ENCODE measurements at places on chromosomes 3 and 15.
A peak's percentile ranks its signal among the peaks of the same experiment; 100 is the strongest.

DNA sequence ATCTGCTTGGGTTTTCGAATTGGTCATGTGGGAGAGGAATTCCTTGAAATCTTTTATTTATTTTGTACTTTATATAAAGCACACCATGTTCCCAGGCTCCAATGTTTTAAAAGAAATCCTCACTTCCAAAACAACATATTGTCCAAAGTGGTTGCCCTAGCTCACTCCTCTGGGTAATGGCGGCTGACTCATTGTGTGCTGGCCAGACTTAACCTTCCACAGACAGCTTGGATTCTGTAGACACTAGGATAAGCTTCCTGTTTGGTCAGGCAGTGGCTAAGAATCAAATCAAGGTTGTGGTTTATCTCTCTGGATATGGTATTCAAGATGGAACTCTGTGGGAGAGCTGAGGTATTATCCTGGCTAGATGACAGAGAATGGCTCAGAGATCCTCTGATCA is 55.8 kb upstream of the FAM98B start:
- no peak for DNase-seq

GRCh38 chr3:4162096-4162495 is 141.1 kb upstream of the SETMAR start:
- DNase-seq, result no peak

DNA sequence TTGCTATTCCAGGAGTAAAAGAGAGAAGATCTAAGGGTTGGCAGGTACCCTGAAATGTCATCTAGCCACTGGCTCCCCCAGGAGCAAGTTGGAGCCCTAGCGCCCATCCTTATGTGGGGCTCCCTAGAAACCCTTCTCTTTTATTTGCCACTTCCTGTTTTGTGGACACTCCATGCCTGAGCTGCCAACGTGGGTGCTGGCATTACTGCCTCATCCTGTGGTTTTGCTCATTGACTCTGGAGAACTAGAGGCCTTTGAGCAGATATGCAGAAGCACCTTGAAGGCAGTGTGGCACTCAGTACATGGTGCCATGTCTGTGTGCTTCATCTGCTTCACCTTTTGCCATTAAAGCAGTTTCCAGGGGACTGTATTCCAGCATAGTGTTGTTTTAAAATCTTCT is 8.1 kb downstream of the EDEM1 start:
- peak; percentile 14 for DNase-seq

GRCh38 chr3:146390957-146391356 is 78.4 kb downstream of the PLSCR2 start:
- no peak for DNase-seq

DNA sequence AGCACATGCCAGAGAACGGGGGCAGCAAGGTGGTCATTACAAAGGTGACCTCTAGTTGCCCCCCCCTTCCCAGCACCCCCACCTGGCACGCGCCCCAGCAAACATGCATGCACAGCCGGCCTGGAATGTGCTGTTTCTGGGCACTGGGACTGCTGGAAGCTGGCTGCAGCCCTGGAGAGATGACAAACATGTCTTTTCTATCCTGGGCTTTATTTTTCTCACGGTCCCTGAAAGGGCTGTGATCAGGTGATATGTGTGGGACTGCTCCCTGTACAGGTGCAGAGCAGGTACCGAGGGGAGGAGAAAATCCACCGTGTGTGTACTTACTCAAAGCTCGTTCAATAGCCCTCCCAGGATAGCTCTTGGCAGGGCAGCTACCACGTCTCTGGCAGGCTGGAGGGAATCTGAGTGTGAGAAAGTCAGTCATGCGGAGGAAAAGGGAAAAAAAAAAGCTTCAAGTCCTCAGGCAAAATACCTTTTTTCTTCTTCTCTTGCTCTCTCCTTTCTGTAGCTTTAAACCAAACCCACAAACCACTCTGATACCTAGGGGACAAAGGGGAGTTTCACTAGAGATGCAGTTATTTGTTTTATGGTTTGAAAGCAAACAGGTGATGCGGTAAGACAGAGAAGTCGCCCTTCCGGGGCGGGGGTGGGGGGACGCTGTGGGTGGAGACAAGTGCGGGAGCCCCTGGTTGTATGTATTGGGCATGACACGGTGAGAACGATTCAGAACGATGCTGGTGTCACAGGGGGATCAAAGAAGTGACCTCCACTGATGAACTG is 5.0 kb upstream of the HES1 start:
- peak; percentile 88 for DNase-seq

- no peak for DNase-seq
Observed at GRCh38 chr15:57223345-57223744, 153.0 kb upstream of the CGNL1 start.

GRCh38 chr3:128006061-128007032 is 45.9 kb upstream of the SEC61A1 start:
- no peak for DNase-seq

- no peak for DNase-seq
Observed at GRCh38 chr15:31049682-31050615, 51.6 kb downstream of the TRPM1 start.

- DNase-seq, result no peak
Observed at GRCh38 chr3:123723070-123723469, 138.2 kb upstream of the HACD2 start.

DNA sequence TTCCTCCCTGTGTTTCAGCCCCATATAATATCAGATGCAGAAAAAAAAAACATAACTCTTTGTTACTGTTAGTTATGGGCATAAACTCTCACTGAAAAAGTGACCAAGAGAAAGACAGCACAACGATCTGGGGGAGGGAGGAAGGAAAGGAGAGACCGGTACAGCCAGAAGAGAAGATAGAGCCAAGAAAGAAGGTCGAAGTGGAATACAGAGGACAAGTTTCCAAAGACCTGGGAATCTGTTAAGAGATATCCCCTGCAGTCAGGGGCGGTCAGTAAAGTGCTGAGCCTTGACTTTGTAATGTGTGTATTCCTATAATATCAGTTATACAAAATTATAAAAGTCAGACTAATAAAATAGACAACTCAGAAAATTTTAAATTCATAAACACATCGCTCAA is 3.3 kb downstream of the ALDH1A2 start:
- no peak for DNase-seq

DNA sequence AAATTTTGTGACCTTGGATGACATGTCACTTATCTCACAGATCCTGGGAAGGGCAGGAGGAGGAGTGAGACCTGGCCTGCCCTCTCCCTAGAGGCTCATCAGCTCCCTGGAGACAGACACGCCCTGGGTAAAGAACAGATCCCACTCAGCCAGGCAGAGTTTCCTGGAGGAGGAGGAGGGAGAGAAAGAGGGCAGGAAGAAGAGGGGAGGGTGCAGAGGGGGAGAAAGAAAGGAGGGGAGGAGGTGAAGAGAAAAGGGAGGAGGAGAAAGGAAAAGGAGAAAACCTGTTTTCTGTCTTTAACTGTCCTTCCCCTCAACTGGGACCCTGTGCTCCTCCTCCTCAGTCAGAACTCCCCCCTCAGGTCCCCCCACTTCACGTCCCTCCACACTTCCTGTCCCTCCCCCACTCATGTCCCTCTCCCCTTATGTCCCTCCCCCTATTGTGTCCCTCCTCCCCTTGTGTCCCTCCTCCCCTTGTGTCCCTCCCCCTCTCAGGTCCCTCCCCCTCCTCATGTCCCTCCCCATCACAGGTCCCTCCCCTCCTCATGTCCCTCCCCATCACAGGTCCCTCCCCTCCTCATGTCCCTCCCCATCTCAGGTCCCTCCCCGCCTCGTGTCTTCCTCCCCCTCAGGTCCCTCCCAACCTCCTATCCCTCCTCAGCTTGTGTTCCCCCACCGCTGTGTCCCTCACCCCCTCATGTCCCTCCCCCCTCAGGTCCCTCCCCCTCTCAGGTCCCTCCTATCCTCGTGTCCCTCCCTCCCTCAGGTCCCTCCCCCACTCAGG is 52.3 kb upstream of the CGNL1 start:
- DNase-seq, result peak; percentile 93

- no peak for DNase-seq
Observed at GRCh38 chr3:52721002-52721729, 15.3 kb downstream of the SPCS1 start.

- DNase-seq, result no peak
Observed at GRCh38 chr3:133092681-133093080, 54.5 kb downstream of the TMEM108 start.

DNA sequence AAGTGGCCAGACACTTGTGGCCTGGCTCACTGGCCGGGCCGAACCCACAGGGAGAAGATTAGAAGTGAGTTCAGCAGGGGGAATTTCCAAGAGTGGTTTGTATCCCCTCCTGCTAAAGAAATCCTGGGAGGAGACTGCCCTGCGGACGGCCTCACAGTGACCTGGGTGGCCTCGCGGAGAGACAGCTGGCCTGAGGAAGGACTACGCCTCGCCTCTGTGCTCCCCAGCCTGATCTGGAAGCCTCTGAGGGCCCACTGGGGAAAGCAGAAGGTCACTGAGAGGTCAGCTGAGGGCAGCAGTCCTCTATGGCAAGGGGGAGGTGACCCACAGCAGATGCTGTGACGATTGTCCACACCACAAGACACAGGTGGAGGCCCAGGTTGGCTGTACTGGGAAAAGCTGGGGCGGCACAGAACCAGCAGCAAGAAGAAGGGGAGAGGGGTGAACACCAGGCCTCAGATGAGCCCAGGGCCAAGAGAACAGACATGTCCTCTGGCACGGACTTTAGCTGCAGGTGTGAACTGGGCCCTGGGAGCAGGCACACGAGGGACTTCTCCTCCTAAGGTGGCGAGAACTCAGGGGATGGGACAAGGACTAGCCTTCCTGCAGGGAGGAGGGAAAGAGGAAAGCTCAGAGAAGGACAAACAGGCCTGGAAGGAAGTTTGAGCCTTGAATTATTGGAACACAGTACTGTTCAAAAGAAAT is 37.2 kb upstream of the DLG1 start:
- DNase-seq, result no peak

DNA sequence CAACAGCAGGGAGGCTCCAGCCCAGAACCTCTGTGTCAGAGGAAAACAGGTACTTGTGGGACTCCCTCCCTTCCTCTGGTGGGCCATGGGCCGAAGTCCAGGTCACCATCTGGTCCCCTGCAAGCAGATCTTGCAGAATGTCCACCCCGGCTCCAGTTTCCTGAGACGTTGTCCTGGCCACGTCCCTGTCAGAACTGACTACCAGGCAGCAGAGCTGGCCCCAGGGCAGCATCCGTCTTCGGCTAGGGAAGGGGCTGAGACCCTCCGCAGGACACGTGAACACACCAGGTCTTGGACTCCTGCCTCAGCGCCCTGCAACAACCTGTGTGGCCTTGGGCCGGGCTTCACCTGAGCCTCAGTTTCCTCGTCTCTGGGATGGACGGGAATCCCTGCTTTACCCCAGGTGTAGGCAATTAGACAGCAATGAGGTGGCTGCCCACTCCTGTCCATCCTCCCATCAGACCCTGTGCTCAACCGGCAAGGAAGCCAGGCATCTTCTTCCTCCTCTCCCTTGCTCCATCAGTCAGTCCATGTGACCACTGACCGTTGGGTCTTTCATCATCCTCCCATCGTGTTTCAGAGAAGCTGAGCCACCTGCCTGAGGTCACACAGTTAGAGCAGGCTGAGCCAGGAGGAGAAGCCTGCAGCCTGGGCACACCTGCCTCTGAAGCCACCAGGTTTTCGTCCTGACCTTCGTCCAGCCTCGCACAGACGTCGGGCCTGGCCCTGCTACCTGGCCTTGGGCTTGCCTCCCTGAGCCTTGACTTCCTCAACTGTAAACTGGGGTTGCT is 8.9 kb upstream of the PRKCD start:
- DNase-seq, result no peak

- no peak for DNase-seq
Observed at GRCh38 chr3:48467110-48467454, 20.5 kb downstream of the ATRIP start.

DNA sequence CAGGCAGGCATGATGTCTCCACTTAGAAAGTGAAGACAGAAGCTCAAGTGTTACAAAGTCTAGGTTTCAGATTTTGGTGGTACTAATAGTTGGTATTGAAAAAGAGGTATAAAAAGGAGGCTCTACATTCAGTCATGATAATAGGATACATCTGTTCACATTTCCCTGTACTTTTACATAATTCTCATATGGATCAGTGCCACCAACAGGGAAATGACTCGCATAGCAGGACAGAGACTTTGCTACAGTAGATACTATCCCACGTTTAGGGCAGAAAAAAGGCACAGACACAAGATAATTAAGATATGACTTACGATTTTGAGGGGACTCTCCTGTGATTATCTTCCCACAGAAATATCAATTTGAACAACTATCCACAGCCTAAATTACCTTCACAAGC is 1062.9 kb upstream of the EPHA6 start:
- no peak for DNase-seq

GRCh38 chr3:186922790-186923189 is 7.5 kb upstream of the ST6GAL1 start:
- DNase-seq, result no peak

- DNase-seq, result no peak
Observed at GRCh38 chr3:159528251-159528895, 460.3 kb upstream of the IL12A start.
